ENCODE measurements at places on chromosomes 11 and 22.

DNA sequence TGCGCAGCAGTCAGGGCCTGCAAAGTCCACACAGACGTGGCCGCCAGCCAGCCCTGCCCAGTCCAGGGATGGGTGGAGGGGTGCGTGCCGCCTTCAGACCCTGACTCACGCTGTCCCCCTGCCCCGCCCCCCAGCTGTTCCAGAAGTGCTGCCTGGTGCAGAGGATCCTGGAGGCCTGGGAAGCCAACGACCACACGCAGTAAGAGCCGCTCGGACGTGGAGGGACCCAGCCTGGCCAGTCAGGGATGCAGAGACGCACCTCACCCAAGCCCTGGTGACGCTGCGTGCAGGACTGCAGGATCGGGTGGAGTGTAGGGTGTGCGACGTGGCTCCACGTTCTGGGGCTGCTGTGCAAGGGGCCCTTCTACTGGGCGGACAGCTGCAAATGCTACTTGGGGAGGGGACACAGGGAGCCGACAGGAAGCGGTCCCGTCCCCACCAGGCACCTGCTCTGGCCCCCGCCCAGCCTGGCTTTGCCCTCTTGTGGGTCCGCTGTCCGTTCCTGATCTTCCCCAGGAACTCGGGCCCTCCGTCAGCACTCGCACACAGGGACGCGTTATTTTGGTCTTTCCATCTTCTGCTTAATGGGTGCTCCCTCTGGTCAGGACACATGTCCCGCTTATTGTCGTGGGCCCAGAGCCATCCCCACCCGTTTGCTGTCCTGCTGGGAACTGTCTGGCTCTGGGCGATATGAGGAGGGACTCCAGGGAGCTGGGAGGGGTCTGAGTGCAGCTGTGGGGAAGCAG is 42.5 kb downstream of the SBF1 start:
- no peak for DNase-seq

DNA sequence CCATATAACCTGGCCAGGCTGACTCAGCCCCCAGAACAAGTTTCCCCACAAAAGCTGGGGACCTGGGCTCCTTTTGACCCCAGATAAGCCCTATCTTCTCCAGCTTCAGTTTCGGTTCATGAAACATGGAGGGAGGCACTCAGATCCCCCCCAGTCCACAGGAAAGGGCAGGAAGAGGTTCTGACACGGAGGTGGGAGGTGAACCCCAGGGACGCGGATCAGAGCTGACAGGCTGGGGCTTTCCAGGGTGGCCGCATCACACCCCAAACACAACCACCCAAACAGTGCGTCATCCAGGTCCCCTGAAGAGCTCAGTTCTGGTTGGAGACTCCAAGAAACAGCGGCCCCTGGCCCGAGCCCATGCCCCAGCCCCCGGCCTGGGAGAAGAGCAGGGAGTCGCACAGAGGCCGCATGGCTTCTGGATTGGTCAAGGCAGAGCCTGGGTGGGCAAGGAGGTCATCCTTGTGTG is 44.3 kb upstream of the A4GALT start:
- no peak for DNase-seq

- no peak for DNase-seq
Observed at GRCh38 chr22:42001121-42001520, 2.5 kb downstream of the WBP2NL start.

GRCh38 chr22:30754971-30755758 is 60.5 kb downstream of the OSBP2 start:
- peak; percentile 69 for DNase-seq

GRCh38 chr11:122983438-122984185 is 2.0 kb upstream of the BSX start:
- no peak for DNase-seq

Measured in hematopoietic multipotent progenitor cell (in vitro differentiated cells).